ENCODE measurements at places on chromosomes 5 and 9.

GRCh38 chr5:159386028-159386711 lies 55.9 kb upstream of the IL12B start:
- no peak for DNase-seq

- DNase-seq, result no peak
Measured at GRCh38 chr9:70385426-70385825, 29.0 kb downstream of the KLF9 start.

DNA sequence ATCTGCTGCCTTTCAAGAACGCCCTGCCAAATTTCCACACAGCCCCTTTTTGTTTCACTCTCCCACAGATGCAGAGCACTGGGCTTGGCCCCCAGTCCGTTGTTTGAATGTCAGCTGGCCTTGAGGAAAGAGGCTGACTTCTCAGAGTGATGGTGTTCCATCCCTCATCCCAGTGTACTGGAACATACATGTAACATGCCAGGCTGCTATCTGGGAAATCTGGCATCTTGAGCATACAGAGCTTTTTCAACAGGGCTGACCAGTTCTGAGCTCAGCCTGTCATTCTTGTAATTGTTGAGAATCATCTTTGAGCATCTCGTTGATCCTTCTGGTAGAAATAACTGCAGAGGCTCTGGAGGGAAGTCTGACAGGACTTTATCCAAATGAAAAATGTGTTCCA lies 2.8 kb downstream of the GALNT10 start:
- no peak for DNase-seq

DNA sequence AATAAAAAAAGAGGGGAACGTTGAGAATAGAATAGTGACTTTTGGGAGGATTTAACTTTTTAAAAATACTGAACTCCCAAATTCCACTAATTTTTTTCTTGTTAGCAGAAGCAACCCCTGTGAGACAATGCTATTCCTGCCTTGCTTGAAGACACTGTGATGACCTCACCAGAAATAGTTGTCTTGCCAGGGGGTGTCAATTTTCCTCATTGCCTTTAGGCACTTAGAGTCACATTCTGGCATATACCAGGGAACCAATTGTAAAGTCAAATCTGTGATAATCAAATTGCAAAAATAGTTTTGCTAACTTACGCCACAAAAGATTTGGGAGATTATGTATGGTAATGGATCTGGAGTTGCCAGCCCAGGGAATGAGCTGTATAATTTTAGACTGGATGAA lies 42.8 kb upstream of the RPS23 start:
- no peak for DNase-seq

- DNase-seq, result no peak
Measured at GRCh38 chr5:105953616-105954015, 1717.1 kb downstream of the EFNA5 start.

- DNase-seq, result no peak
Measured at GRCh38 chr9:36146651-36147050, 10.1 kb downstream of the GLIPR2 start.

DNA sequence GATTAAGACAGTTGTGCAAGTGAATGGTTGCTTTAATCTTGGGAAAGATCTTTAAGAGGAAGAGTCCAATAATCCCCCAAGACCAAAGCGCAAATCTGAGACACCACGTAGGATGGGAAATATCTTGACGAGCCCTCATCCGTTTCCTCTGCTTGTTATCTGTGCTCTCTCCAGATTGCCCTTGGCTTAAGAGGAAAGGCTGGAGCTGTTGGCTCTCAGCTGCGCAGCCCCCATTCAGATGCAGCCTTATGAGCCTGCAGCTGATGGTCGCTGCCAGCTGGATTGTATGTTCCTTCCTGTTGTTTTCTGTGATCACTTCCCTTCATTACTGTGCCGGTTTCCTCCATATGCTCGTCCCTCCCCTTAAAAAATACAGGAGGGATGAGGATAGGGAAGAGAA lies 47.7 kb downstream of the PWWP2A start:
- DNase-seq, result no peak

- no peak for DNase-seq
Measured at GRCh38 chr9:81465468-81466011, 223.8 kb downstream of the TLE1 start.

DNA sequence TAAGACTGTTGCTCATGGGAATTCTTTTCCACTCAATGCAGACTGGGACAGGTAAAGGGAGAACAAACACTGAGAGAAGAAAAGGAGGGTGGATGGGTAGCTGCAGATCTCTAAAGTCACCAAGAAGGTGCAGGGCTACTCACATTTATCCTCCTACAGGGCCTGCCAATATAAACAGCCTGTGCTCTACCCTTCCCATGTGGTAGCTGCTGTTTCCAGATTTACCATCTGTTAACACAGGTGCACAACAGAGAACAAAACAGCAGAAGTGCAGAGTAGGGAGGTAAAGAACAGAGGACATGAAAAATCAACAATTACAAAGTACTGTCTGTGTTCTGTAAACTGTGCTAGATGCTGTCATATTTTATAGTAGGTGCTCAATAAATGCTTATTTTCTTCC lies 26.0 kb downstream of the JAKMIP2 start:
- no peak for DNase-seq

DNA sequence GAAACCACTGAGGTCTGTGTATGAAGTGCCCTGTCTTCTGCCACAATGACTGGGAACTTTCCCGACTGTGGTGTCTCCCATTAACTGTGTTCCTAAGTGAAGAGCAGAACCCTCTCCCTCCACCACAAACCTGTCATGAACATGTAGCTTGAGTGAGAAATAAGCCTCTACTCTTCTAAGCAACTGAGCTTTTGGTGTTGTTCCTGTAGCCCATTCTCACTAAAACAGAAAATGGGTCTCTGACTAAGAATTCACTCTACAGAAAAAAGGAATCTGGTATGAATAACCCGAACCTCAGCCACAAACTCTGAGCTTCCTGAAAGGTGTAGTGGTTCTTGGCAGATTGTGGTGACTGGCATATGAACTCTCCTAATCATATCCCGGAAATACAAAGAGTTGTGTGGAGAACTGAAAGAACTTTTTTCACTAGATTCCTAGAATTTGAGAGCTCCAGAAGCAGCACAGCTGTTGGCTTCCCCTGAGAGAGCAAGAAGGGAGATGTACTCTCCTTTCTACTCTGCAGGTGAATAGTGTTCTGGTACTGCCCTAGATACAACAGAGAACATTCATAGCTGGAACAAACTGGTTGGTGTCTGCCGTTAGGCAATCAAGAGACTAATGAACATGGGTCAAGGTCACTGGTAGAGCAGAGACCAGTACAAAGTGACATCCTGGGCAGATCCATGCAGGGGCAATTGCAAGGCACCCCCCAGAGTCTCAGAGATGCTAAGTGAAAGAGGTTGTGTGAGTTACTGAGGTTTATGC lies 283.8 kb downstream of the PDE4D start:
- DNase-seq, result no peak

DNA sequence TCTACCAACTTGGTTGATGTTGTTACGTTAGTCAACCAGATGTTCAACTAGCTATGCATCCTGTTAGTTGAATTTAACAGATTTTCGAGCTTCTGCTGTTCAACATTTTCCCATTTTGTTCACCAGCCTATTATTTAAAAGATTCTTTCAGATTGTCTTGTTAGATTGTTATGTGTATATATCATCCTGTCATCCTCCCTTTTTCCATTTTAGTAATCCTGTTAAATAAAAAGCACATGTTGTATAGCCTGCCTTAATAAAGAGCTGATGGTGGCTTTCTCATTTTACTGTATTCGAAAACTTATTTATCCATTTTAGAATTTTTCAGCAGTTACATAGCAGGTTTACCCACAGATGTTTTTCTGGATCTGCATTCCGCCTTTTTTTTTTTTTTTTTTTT lies 4.3 kb downstream of the TMEFF1 start:
- DNase-seq, result no peak

DNA sequence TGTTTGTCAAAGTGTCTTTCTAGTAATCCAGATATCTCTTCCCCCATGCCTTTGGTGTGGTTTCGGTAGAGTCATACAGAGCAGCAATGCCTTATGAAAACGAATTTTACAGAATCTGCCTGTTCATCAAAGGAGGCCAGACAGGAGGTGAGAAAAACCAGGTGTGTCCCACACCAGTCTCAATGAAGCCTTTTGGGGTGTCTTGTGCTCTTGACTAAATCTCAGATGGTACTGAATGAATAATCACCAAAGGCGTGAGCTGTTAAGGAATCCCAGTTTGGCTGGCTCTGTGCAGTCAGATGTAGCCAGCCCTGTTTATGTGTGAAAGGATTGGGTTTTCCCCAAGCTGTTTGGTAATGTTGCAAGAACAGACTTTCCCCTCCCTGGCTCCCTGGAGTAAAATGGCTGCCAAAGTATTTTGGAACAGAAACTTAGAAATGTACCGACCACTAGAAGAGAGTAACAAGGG lies 70.8 kb upstream of the CDKN2B start:
- no peak for DNase-seq

- no peak for DNase-seq
Measured at GRCh38 chr5:126268697-126269315, 154.4 kb upstream of the GRAMD2B start.

- DNase-seq, result no peak
Measured at GRCh38 chr9:137602661-137603060, 2.8 kb upstream of the ARRDC1 start.

GRCh38 chr5:86500947-86501346 lies 116.8 kb upstream of the COX7C start:
- DNase-seq, result no peak

DNA sequence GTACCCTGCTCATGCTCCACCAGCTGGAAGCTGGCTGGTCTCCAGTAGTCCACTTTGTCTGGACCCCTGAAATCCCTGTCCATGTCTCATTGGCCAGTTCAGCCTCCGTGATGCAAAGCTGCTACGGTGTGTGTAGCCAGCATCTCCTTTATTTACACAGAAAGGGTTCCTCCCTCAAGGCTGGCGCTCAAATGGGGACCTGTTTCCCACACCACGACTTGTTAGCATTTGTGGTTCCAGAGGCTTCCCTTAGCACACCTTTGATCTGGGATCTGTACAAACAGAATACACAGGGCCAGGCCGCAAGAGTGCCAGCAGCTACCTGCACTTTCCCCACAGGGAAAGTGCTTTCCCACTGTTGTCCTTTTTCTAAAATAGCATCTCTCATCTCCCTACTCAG lies 5.7 kb upstream of the SMU1 start:
- no peak for DNase-seq

- DNase-seq, result no peak
Measured at GRCh38 chr9:72315510-72316311, 49.3 kb downstream of the ZFAND5 start.

GRCh38 chr9:74974558-74974957 lies 21.8 kb upstream of the C9orf40 start:
- DNase-seq, result no peak

DNA sequence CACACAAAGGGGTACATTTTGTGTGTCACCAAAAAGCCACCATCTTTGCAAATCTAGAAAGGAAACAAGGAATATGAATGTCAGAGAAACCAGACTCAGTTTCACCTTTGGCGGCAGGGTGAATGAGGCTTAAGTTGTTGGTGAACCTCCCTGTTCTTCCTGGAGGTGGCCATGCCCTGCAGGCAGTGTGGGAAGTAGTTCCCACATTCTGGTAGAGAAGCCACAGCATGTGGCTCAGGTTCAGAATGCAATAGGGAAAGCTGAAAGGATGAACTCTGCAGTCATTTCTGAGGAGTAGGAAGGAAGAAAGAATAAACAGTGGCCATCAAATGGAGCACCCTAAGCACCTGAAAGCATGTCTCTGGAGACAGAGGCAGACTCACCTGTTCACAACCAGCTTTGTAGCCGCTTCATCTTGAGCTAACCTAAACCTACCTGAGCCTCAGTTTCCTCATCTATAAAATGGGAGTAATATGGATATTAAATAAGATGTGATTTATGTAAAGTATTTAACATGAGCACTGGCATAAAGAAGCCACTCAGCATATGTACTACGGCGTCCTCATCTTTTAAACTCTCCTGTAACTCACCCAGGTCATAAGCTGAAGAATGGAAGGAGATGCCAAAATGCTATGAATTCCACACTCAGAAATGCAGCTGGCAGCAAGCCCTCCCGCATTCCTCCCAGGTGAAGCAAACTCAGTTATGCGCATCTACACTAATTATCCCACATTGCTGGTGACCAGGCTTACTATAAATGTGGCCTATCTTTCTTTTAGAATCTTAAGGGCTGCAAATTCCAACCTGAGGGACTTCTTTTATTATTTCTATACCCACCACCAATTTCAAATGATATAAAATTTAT lies 86.0 kb downstream of the ZNF608 start:
- no peak for DNase-seq

- DNase-seq, result no peak
Measured at GRCh38 chr5:69444127-69444754, 29.3 kb downstream of the MARVELD2 start.

DNA sequence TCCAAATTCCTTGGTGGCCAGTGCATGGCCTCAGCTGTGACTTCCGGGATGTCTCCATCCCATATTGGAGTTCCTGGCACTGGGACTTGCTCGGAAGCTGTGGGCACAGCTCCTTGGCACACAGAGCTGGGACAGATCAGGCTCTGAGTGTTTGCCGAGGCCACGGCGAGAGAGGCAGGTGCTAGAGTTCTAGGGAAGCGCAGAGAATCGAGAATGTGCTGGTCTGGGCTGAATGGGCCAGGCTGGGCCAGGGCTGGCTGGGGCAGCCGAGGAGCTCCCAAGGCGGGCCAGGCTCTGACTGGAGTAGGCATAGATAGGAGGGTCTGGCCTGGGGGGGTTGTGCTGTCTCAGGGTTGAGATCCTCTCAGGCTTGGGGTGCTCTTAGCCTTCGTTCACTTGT lies 45.4 kb downstream of the HMCN2 start:
- no peak for DNase-seq

GRCh38 chr9:130138791-130139190 lies 33.4 kb upstream of the NCS1 start:
- no peak for DNase-seq

DNA sequence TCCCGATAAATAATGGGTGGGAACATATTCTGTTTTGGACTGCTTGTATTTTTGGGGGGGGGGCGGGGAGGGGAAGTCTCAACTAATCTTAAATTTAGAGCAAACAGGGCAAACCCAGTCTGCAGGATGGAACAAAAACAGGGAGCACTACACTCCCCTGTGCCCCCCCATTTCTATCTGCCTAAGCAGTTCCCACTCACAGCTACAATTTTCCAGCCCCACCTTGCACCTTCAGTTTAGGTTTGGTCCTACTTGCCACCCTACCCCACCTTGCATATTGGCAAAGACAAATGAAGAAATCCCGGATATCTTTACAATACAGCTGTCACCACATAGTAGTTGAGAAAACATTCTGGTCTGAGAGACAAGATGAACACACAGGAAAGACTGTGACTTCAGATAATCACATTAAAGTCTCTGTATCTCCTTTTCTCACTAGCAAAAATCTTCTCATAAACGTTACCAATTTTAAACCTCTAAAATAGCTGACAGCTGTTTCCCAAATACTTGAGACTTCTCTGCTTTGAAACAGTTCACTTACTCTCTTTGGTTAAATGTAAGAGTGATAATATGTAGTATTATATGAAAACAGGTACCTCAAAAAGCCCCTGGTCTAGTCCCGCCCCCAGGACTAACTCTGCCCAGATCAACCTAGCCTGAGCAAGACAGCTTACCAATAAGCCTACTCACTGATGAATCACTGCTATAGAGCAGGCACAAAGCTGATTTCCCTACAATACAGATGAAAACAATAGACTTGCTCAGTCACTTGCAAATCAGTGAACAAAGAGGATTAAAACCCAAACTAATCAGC lies 5.2 kb upstream of the RAPGEF6 start:
- no peak for DNase-seq
